Dermis microvascular lymphatic vessel endothelial cell (primary cell): ENCODE measurements at places on chromosomes 3 and 15. TPM values are rescaled to one million over a fixed set of nuclear protein-coding genes. Genes with fewer than 3 reads are reported as not detected.

Gene FBXL22
- total RNA-seq = under 0.01 and 0.13 TPM in 2 replicates

Gene ADAMTSL3
- total RNA-seq = 22.2 and 26.2 TPM in 2 replicates

Gene ALPK3
- total RNA-seq = 19.5 and 52.6 TPM in 2 replicates

Gene GRK7
- total RNA-seq = not detected in 2 replicates

Gene CMTM8
- total RNA-seq = 1.7 and 2.9 TPM in 2 replicates

Gene TAGLN3
- total RNA-seq = not detected in 2 replicates

- DNase-seq = no peak
Observed at GRCh38 chr15:33608714-33609113, 297.9 kb downstream of the RYR3 start.

DNA sequence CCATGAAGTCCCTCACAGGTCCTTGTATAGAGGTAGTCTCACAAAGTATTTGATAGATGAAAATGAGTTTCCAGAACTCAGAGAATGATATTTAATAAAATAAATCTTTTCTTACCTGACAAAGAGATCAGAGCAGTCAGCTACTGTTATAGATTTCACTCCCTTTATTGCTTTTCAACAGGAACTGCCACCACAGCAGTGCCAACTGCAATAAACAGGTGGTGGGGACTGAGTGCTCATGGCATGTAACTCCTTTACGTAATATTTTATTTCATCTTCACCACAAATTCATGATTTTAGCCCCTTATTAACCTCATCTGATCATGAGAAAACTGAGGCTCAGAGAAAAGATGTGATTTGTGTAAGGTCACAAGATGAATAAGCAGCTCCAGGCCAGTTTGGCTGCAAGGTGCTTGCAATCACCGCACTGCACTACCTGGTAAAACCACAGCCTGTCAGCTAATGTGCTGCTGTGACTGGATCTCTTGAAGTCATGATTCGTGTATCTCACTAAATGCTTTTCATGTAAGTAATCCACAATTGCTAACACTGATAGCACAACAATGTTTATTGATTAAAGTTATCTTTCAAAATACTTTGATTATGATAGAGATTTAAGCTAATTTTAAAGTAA lies 78.8 kb downstream of the WNT5A start:
- DNase-seq = no peak

GRCh38 chr3:193560870-193561269 lies 6.2 kb upstream of the ATP13A4 start:
- DNase-seq = no peak

GRCh38 chr3:82130046-82130445 lies 368.6 kb upstream of the GBE1 start:
- no peak for DNase-seq
